Psoas muscle (tissue), 8 donors: ENCODE measurements at places on chromosomes 12 and 14. TPM values are rescaled to one million over a fixed set of nuclear protein-coding genes. Genes with fewer than 3 reads are reported as not detected.

DNA sequence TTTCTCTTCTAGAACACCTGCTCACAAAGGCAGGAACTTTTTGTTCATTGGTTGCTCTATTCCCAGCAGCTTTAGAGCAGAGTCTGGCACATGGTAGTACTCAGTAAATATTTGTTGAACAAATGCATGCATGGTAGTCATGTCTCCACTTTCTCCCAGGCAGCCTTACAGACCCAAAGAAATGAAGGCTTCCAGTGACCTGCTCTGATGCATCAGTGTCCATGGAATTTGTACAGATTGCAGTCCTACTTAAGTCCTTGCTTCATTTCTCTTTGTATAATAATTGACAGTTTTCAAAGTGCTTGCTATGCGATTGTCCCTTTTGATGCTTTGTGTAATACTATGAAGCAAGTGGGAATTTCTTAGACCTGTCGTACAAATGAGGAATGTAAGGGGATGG, 119.6 kb downstream of the DERA start:
- H3K27ac ChIP-seq = no peak overlapping the region
- peaks cover 9% of the 10 kb centered on the region for H3K36me3 ChIP-seq

DNA sequence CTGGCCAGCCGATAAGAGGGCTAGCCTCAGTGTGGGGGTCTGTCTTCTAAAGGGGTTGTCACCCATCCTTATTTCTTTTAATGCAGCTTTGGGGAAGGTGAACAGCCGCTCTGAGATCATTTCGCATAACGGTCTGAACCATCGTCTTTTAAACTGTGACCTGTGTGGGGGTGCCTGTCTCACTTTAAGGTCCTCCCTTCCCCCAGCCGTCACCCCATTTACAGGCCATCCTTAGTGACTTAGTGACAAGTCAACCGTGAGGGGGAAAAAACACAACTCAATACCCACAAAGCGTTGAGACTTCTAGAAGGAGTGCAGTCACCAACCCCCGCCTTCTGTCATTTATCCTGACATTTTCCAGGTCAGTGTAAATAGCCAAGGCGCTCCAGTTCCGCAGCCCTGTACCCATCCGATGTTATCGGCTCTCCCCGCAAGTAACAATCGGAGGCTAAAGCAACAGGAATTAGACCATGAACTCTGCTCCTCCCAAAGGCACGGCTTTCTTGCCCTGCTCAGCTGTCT, 505 bp upstream of the DENND5B start:
- H3K27me3 ChIP-seq = no peaks in the 10 kb centered on the region
- no peaks in the 10 kb centered on the region for H3K36me3 ChIP-seq
- H3K27ac ChIP-seq = peak overlapping the region; percentile 96
- peak overlapping the region; percentile 76 for H3K4me3 ChIP-seq
- no peak for DNase-seq
- H3K4me1 ChIP-seq = peaks cover 16% of the 10 kb centered on the region

- H3K27ac ChIP-seq = no peak overlapping the region
- no peaks in the 10 kb centered on the region for H3K36me3 ChIP-seq
- H3K27me3 ChIP-seq = no peaks in the 10 kb centered on the region
- no peak for DNase-seq
- H3K4me1 ChIP-seq = no peaks in the 10 kb centered on the region
Observed at GRCh38 chr14:70887737-70888499, 19.3 kb upstream of the PCNX1 start.

GRCh38 chr12:87827638-87828264, 201.4 kb downstream of the C12orf50 start:
- no peaks in the 10 kb centered on the region for H3K36me3 ChIP-seq
- H3K27me3 ChIP-seq = no peaks in the 10 kb centered on the region
- H3K4me3 ChIP-seq = no peak overlapping the region
- H3K27ac ChIP-seq = no peak overlapping the region

DNA sequence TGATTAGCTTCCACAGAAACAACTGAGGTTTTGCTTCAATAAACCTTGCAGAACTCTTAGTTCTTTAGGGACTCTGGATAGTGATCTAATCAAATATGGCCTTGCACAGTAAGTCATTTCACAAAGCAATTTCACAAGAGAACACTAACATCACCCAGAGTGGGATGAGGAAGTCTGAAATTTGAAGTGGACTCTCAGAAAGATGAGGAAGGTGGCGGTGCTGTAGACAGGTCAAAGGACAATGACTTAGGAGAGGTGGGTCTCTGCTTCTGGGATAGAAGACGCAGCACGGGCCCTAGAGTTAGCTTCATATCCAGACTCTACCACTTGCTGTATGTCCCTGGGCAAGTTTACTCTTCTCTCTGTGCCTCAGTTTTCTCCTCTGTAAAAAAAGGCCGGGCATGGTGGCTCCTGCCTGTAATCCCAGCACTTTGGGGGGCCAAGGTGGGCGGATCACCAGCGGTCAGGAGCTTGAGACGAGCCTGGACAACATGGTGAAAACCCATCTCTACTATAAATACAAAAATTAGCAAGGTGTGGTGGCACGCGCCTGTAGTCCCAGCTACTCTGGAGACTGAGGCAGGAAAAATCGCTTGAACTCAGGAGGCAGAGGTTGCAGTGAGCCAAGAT, 18.9 kb downstream of the FOS start:
- peaks cover 10% of the 10 kb centered on the region for H3K4me1 ChIP-seq
- H3K27ac ChIP-seq = no peak overlapping the region
- no peak overlapping the region for H3K4me3 ChIP-seq
- no peak for DNase-seq
- no peaks in the 10 kb centered on the region for H3K36me3 ChIP-seq

COX8C gene
- not detected for total RNA-seq

CCDC184 gene
- 0.84 TPM for total RNA-seq

RFLNA gene
- total RNA-seq = 1.1 TPM

SPX gene
- total RNA-seq = 4.4 TPM
